ENCODE measurements at places on chromosomes 12 and 14.
A peak's percentile ranks its signal among the peaks of the same experiment; 100 is the strongest.

DNA sequence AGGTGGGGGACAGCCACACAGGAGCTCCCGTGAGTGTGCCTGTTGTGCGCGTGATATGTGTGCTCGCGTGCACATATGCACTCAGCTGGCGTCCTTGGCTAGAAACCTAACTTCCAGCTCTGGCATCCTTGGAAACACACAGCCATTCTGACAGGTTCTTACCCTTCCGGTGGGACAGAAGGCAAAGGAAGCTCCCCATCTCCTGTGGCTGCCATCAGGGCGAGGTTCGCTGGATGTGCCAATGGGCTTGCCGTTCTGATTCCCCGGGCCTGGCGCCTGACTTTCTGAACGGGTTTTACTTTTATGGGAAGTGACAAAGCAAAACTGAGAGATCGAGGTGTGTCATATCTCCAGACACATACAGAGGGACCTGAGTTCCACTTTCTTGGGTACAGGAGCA is 124.7 kb downstream of the PAPOLA start:
- DNase-seq: no peak

- DNase-seq: no peak
Observed at GRCh38 chr12:108969622-108970021, 51.2 kb downstream of the SVOP start.

DNA sequence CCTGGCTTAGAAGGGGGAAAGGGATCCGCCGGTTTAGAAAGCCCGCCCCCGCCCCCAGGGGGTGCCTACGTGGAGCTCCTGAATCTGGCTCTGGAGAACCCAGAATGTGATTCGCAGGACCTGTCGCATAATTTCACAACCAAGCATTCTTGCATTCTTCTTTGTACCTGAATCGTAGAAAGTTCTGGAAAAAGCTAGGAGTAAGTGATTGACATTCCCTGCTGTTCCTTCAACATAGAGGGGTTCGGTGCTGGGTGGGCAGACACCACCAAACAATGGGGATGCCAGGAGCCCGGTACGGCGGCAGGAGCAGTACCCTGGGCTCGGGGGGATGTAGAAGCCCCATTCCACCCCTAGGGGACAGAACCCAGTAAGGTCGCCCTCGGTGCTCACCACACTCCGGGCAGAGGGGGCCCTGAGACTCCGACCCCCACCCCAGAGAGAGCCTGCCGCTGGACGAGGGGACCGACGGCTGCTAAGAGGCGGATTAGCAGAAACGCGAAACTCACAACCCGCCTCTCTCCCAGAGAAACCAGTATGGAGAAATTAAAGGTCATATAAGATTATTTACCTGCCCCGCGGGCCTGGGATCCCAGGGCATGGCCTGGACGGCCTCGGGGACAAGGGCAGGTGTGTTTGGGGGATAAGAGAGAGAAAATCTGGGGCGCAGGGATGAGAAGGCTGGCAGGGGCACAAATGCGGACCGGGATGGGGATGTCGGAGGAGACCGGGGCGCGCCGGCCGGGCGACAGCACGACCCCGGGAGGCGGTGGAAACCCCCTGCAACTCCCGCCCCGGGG is 520 bp downstream of the CSRP2 start:
- no peak for DNase-seq

DNA sequence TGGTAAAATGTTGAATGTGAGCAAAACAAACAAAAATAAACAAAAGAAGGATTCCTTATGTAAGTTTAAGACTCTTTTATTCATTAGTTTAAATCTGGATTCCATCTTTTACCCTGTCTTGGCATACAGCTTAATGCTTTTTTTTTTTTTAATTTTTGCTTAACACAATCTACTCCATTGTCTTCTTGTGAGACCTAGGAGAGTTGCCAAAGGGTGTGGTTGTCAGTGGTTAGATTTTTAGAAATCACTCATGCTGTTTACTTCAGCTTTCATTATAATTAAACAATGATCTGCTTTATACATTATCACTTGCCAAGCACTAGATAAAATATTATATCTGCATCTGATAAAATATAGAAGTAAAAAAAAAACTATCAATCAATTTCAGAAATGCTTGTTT is 77.7 kb upstream of the KITLG start:
- DNase-seq: no peak

GRCh38 chr12:113081873-113082272 is 25.3 kb downstream of the DTX1 start:
- DNase-seq: no peak

- DNase-seq: no peak
Observed at GRCh38 chr14:54617467-54617866, 50.5 kb downstream of the SAMD4A start.

- no peak for DNase-seq
Observed at GRCh38 chr14:86955771-86956354, 1037.1 kb downstream of the GALC start.

GRCh38 chr12:80068173-80068572 is 31.2 kb upstream of the OTOGL start:
- DNase-seq: no peak

DNA sequence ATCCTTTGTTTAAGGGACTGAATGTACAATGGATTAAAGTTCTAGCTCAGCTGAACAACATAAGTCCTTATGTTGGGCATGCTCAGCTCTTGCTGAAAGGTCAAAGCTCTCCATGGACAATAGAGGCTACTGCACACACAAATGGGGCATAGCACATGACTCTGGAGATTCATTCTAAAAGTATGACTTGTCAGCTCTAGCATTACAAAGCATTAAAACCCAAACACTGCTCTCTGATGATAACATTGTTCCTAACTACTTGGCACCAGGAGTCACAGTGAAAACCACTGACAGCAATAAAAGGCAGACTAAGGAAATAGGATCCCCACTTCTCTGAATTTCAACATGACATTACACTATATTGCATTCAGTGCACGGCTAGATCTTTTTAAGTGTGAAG is 21.9 kb upstream of the FSCB start:
- DNase-seq: no peak

GRCh38 chr12:105912882-105913678 is 225.7 kb downstream of the NUAK1 start:
- DNase-seq: no peak

DNA sequence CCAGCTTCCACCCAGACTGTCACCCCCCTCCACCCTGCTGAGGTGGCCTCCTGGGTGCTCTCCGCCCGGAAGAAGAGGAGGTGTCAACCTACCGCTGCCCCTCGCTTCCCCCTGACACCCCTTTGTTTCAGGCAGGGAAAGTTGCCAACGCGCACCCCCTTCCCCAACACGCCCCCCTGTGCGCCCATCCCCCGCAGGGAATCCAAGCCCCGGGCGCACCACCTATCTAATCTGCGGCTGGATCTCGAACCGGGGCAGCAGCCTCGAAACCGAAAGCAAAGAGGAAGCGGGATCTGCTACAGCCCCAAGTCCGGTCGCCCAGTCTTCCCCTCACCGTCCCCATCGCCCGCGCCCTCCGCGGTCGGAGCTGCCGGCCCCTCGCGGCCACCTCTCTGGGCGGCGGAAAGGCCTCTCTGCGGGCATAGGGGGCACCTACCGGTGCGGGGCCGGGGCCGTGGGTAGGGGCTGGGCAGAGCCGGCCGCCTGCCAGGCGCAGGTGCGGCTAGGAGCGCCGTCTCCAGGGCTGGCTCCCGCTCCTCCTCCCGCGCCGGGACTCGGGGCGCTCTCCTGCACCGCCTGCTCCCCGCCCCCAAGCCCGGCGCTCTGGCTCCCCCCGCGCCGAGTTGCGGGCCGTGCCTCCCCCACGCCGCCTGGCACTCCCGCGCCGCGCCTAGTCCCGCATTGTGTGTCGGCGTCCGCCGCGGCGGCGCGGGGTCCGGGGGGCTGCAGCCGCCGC is 18.3 kb upstream of the PLEKHH1 start:
- no peak for DNase-seq

- DNase-seq: no peak
Observed at GRCh38 chr12:104700324-104700723, 243.6 kb downstream of the CHST11 start.

DNA sequence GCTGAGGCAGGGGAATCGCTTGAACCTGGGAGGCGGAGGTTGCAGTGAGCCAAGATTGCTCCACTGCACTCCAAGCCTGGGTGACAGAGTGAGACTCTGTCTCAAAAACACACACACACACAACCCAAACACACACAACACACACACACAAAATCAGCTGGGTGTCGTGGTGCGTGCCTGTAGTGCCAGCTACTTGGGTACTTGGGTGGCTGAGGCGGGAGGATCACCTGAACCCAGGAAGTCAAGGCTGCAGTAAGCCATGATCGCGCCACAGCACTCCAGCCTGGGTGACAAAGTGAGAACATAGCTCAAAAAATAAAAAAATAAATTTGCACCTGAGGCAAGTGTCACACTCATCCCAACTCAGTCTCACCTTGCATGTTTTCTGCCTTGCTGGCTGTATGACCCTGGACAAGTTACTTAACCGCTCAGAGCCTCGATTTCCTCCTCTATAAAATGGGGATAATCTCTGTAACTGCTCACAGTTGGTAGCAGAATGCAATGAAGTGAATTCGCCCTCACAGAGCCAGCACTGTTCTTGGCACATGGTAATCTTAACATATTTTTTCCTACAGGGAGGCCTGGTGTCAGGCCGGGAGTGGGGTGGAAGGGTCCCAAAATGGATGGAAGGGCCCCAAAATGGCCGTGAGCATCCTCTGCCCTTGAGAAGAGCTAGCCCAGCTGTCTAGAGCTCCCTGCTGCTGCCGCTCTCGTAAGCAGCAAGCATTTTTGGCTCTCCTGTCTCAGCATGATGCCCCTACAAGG is 630 bp upstream of the HNF1A start:
- no peak for DNase-seq

- peak; percentile 35 for DNase-seq
Observed at GRCh38 chr14:58832095-58832521, 194.3 kb downstream of the DACT1 start.

GRCh38 chr12:118052324-118053070 is 8.5 kb downstream of the WSB2 start:
- no peak for DNase-seq

DNA sequence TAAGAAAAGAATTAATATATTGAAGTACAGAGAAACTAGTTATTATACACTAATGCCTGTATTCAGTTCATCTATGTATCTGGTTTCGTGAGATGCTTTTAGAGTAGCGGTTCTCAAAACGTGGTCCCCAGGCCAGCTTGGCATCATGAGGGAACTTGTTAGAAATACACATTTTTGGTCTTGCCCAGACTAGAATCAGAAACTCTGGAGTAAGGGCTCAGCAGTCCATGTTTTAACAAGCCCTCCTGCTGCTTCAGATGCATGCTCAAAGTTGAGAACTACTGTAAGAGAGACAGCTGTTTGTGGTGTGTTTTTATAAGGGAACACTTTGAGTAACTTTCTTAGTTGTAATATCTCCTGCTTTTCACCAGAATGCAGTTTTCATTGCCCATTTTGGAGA is 18.1 kb downstream of the GPATCH2L start:
- DNase-seq: no peak

- DNase-seq: no peak
Observed at GRCh38 chr12:49972129-49972528, 618 bp upstream of the AQP6 start.

- DNase-seq: no peak
Observed at GRCh38 chr12:5402009-5402935, 29.6 kb upstream of the NTF3 start.

GRCh38 chr12:16670456-16671050 is 64.6 kb upstream of the LMO3 start:
- DNase-seq: no peak

- DNase-seq: no peak
Observed at GRCh38 chr14:77319422-77319821, 1.3 kb downstream of the POMT2 start.

GRCh38 chr14:33404964-33405574 is 466.4 kb downstream of the NPAS3 start:
- DNase-seq: no peak

GRCh38 chr12:127820271-127820670 is 446.7 kb upstream of the TMEM132C start:
- DNase-seq: no peak
